ENCODE measurements at places on chromosomes 7 and 10.

GRCh38 chr10:80413271-80413996 is 5.1 kb downstream of the PRXL2A start:
- no peak for DNase-seq

- no peak for DNase-seq
Measured at GRCh38 chr10:35641676-35642034, 441 bp downstream of the FZD8 start.

GRCh38 chr7:6650086-6650485 is 13.0 kb downstream of the ZNF316 start:
- no peak for DNase-seq

DNA sequence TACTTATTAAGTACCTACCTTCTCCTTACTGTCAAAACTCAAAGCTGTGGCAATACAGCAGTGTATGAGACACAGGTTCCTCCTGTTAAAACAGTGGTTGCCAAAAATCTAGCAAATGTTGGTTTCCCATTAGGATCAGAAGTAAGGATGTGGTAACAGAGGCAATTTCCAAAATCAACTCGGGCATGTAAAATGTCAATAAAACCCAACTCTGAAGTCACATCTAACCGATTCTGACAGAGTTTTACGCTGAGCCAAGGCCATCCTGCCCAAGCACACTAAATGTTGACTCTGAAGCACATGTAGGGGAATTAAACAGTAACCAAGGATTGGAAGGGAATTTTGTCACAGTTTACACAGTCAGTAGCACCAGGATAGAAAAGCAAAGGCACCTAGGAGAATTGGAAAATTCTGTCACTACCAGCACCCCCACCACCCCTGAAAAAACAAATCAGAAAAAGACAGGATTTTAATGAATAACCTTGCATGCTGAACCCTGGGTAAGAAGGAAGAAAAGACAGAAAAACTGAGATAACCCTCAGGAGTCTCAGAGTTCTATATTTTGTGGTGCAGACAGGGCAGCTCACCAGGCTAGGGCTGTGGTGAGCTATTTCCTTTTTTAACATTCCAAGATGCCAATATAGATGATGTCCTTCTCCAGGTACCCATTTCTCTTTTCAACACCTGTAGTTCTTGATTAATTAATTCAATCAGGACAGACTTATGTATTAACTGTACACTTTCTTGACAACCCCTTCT is 119.5 kb downstream of the DOCK4 start:
- no peak for DNase-seq

DNA sequence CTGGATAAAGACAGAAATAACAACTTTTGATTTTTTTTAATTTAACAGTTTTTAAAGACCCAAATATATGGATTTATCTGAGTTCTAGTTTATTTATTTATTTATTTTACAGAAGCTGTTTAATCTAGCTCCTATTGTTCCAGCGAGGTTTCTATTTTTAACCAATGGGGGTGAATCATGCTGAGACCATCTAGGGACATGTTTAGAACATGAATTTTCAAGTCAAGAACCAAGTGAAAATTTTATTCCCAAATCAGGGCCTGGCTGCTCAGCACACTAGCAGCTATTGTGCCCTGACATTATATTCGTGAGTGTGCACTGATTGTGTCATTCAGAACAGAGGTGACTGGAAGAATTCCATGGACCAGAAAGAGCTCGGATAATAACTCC is 24.6 kb upstream of the MPP7 start:
- no peak for DNase-seq

GRCh38 chr10:29600821-29601220 is 34.0 kb downstream of the SVIL start:
- DNase-seq = no peak

GRCh38 chr7:22894546-22894945 is 71.9 kb upstream of the TOMM7 start:
- DNase-seq = no peak

DNA sequence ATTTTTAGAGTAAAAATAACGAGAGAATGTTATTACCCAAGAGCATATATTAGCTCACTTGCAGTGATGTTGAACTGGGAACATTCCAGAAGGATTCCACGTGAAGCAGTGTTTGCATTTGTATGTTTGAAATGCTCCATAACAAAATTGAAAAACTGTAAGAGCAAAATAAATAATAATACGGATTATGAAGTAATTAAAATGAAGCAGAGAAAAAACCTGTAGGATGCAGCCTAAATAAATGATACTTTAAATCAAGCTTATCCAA is 203.3 kb downstream of the BAMBI start:
- no peak for DNase-seq

- no peak for DNase-seq
Measured at GRCh38 chr7:82194016-82194643, 249.4 kb downstream of the CACNA2D1 start.

- DNase-seq = no peak
Measured at GRCh38 chr10:1625079-1625478, 112.2 kb downstream of the ADARB2 start.

GRCh38 chr10:71239946-71240795 is 27.8 kb downstream of the UNC5B start:
- DNase-seq = no peak

- no peak for DNase-seq
Measured at GRCh38 chr10:69151984-69152383, 28.0 kb downstream of the VPS26A start.

- peak; percentile 63 for DNase-seq
Measured at GRCh38 chr7:132656846-132657776, 80.8 kb upstream of the PLXNA4 start.

- DNase-seq = no peak
Measured at GRCh38 chr10:42476101-42476500, 162.3 kb downstream of the ZNF33B start.

GRCh38 chr10:62959553-62959952 is 143.4 kb upstream of the EGR2 start:
- no peak for DNase-seq

DNA sequence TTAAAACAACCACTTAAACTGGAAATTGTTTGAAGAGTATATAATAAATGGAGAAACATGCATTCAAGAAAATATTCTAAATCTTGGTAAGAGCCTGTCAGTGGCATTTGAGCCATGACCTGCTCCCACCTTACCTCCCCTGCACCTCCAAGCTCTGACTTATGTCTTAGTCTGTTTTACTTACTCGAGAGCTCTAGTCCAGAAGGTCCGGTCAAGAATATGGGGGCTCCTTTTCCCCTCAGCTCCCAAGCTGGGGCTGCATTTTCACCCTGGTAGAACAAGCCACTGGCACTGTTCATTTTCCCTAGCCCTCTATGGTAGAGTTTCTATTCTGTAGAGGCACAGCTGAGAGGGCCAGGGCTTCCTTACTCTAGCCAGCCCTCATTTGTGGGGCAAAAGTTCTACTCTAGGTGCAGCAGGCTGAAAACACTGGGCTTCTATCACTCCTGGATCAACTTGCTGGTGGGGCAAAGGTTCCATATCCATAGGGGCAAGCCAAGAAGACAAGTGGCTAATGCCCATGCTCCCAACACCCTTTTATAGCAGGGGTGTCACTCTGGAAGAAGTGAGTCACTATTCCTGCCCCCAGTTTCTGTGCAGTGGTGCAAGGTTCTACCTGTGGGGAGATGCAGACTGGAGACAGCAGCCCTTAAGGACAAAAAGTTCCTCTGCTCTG is 40.6 kb downstream of the ZNF438 start:
- no peak for DNase-seq

DNA sequence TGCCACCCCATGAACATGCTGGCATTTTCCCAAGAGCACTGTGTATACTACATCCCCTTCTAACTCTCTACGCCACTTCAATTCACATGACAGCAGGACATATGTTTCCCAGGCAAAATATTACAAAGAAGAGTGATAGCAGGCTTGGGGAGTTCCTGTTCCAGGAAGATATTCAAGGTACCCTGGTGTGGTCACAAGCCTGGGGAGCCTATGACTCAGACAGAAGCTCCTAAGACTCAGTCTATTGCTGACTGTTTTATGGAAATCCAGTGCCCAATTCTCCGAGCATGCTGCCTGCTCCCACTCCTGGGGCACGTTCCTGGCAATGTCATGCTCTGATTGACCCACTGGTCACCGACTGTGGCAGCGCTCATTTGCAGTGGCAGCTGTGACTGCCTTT is 23.5 kb upstream of the ABLIM1 start:
- DNase-seq = no peak

- no peak for DNase-seq
Measured at GRCh38 chr10:66440568-66440967, 485.3 kb upstream of the LRRTM3 start.

- no peak for DNase-seq
Measured at GRCh38 chr7:32888505-32888904, 3.1 kb downstream of the KBTBD2 start.

DNA sequence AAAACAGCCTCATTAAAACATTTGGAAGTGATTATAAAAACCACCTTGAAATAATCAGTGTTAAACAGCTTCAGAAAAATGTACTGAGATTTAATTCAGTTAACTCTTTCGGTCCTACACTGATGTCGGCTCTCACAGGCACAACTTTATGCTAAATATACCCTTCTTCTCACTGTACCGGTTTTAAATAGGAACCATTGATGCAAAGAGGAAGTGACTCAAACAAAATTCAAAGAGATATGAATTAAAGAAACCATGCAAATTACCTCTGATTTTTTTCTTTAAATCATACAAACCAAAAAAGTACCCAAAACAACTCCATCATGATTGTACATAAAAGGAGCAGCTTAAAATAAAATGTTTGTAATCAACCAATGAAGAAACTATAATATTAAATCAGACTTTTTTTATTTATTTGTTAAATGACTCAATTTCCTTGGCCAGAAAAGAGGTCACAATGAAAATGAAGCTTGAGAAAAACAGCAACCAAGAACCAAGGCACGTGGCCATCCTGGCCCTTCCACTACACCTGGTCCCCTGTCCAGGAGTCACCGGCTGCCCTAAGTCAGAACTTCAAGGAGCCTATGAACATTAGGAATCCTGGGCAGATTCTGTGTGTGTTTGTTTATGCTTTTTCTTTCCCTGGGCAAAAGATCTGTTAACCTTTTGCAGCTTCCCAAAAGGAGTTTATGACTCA is 73.0 kb upstream of the CABCOCO1 start:
- peak; percentile 6 for DNase-seq

GRCh38 chr7:102005933-102006480 is 188.6 kb downstream of the CUX1 start:
- no peak for DNase-seq

DNA sequence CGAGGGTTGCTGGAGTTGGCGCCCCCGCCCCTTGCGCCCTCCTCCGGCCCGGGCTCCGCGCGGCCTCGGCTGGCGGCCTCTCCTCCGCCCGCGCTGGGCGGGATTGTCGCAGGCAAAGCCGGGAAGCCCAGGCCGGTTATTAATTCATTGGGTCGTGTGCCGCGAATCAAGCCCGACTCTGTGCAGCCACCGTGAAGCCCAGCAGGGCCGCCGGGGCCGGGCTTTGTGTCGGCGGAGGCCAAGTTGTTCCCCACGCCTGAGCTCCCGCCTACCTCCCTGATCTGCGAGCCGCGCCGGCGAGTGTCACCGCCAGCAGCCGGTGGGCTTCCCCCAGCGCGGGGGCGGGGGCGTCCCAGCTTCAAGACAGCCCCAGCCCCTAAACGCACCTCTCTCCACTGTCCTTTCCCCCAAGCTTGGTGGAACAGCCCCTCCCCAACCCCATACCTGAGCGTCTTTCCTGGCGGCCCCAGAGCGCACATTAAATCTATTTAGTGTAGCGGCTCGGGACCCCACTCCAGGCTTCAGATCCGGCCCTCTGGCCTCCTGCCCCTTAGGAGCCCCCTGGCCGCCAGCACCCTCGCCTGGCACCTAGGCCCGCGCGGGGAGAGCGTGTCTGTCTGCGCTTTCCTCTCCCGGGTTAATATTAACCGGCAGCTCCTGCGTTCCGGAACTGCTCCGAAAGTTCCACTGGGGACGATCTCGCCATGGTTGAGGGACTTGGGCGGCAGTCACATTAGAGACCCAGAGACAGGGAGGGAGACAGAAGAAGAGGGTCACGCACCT is 3.5 kb downstream of the SHH start:
- DNase-seq = no peak

- peak; percentile 92 for DNase-seq
Measured at GRCh38 chr7:131513245-131514061, 43.0 kb downstream of the PODXL start.

DNA sequence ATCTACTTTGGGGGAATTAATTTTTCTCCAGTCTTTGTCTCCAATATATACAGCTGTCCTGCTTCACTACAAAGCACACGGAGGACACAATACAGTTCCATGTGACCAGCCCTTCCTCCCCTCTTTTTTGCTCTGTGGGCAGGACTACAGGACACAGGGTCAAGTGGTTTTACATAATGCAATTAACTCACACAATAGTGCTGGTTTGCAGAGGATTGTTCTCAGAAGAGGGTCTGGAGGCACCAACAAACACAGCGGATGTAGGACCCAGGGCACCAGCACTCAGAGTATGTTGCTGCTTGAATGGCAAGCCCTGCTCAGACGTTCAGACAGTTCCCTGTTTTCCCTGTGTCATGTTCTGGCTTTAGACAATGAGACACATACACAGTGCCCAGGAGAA is 52.0 kb upstream of the NPTX2 start:
- no peak for DNase-seq

GRCh38 chr7:41955451-41955850 is 252.6 kb upstream of the INHBA start:
- peak; percentile 58 for DNase-seq

GRCh38 chr10:119283818-119284217 is 76.4 kb downstream of the GRK5 start:
- no peak for DNase-seq

DNA sequence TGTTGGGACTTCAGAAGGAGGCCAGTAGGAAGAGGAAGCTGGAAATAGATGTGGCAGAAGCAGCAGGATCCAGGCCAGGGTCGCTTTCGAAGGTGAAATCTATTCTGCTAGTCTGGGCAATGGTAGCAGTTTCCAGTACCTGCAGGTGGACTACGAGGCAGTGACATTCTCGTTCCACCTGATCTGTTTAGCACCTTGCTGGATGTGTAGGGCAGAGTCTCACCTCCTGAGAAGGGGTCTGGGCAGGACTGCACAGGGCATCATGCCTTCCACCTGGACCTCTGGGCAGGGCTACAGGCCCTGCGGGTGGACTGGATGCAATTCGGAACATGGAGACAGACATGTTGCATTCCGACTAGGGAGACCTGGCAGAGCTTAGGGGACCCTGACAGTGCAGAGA is 254.8 kb upstream of the ZNF32 start:
- DNase-seq = no peak

GRCh38 chr7:13144673-13145072 is 457.2 kb downstream of the ARL4A start:
- DNase-seq = no peak

DNA sequence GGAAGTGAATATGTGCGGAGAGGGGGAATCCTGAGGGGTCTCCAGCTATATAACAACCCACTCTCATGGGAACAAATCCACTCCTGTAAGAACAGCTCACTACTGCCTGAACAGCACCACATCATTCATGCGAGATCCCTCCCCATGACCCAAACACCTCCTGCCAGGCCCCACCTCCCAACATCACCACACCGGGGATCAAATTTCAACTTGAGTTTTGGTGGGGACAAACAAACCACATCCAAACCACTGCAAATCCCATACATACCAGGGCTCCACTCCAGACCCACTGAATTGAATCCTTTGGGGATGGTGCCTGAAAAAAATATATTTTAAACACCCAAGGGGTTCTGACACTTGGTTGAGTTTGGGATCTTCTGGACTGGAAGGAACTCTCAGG is 181.5 kb upstream of the PLXNA4 start:
- DNase-seq = no peak

- DNase-seq = peak; percentile 18
Measured at GRCh38 chr7:68733219-68734153, 864.8 kb upstream of the AUTS2 start.

All from COLO829 (cell line).